ENCODE measurements at places on chromosomes 3 and 15.
A peak's percentile ranks its signal among the peaks of the same experiment; 100 is the strongest.

GRCh38 chr15:62394079-62394478 is 229.0 kb upstream of the C2CD4B start:
- no peak overlapping the region for H3K27ac ChIP-seq
- DNase-seq: no peak
- H3K4me3 ChIP-seq: no peak overlapping the region

- no peaks in the 10 kb centered on the region for H3K27me3 ChIP-seq
- H3K4me1 ChIP-seq: no peaks in the 10 kb centered on the region
- no peak for DNase-seq
- H3K27ac ChIP-seq: no peak overlapping the region
Observed at GRCh38 chr3:1421577-1421976, 328.8 kb downstream of the CNTN6 start.

DNA sequence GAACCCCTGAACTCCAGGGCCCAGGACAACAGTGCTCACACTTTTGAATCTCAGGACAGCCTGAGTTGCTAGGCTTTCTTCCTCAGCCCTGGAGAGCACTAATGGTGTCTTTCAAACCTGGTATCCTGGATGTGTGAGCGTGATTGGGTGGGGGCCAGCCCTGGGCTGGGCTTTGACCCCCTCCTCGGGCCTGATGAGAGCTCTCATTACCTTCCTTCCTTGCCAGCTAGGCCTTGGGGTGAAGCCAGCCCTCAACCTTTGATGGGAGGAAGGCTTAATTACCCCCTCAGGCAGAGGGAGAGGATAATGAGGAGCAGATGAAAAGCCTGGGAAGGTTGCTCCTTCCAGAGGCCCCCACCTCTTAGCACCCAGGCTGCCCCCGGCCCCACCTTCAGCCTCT is 31.1 kb upstream of the INSYN1 start:
- no peaks in the 10 kb centered on the region for H3K36me3 ChIP-seq
- H3K27me3 ChIP-seq: no peaks in the 10 kb centered on the region
- DNase-seq: no peak
- H3K4me3 ChIP-seq: no peak overlapping the region
- no peak overlapping the region for H3K27ac ChIP-seq

- DNase-seq: no peak
- no peak overlapping the region for H3K4me3 ChIP-seq
- H3K27ac ChIP-seq: no peak overlapping the region
- H3K4me1 ChIP-seq: peaks cover 76% of the 10 kb centered on the region
- no peaks in the 10 kb centered on the region for H3K27me3 ChIP-seq
Observed at GRCh38 chr3:11632564-11632963, 11.2 kb downstream of the VGLL4 start.

GRCh38 chr3:9649791-9650521 is 651 bp downstream of the MTMR14 start:
- H3K36me3 ChIP-seq: peaks cover 11% of the 10 kb centered on the region
- H3K27me3 ChIP-seq: peaks cover 3% of the 10 kb centered on the region

- peaks cover 19% of the 10 kb centered on the region for H3K36me3 ChIP-seq
- no peak overlapping the region for H3K4me3 ChIP-seq
- no peak for DNase-seq
- peak overlapping the region; percentile 40 for H3K27ac ChIP-seq
- H3K4me1 ChIP-seq: peaks cover 20% of the 10 kb centered on the region
Observed at GRCh38 chr15:45657764-45658545, 23.1 kb downstream of the SQOR start.

Data from activated naive CD8-positive, alpha-beta T cell treated with anti-CD3 and anti-CD28 coated beads, Interleukin-2, amount 50 U/mL, for 24 hours (primary cell).